ENCODE measurements at places on chromosomes 7 and 10. TPM values are rescaled to one million over a fixed set of nuclear protein-coding genes. Genes with fewer than 3 reads are reported as not detected.

DNA sequence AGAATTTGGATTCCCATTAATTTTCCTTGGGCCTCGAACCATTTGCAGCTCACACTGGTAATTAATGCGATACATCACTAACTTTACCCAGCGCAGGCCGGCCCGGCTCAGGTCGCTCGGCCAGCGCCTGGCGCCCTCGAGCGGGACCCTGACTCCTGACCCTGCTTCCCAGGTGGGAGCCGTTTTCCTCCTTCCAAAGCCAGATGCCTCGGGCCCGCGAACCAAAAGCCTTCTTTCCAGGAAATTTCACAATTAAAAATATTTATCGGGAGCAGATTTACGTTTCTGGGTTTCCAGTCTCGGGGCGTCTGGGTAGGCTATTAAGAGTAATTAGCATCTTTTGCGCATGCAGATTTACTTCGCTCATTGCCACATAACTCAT lies 12.2 kb downstream of the LBX1 start:
- DNase-seq: no peak

DNA sequence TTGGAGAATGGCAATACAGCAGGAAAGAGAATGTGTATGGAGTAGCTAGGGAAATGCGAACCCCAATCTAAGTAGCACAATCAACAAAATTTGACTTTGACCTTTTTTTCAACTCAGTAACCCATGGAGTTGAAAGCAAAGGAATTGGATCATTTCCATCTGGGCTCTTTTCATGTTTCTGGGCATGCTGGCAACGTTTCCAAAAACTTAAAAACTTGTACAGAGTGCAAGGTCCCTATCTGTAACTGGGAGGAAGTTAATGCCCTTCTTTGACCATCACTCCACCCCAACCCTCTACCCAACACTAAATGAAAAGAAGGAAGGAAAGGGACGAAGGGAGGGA lies 1.3 kb upstream of the HIBADH start:
- DNase-seq: no peak

The YWHAG gene
- total RNA-seq: 129 TPM

DNA sequence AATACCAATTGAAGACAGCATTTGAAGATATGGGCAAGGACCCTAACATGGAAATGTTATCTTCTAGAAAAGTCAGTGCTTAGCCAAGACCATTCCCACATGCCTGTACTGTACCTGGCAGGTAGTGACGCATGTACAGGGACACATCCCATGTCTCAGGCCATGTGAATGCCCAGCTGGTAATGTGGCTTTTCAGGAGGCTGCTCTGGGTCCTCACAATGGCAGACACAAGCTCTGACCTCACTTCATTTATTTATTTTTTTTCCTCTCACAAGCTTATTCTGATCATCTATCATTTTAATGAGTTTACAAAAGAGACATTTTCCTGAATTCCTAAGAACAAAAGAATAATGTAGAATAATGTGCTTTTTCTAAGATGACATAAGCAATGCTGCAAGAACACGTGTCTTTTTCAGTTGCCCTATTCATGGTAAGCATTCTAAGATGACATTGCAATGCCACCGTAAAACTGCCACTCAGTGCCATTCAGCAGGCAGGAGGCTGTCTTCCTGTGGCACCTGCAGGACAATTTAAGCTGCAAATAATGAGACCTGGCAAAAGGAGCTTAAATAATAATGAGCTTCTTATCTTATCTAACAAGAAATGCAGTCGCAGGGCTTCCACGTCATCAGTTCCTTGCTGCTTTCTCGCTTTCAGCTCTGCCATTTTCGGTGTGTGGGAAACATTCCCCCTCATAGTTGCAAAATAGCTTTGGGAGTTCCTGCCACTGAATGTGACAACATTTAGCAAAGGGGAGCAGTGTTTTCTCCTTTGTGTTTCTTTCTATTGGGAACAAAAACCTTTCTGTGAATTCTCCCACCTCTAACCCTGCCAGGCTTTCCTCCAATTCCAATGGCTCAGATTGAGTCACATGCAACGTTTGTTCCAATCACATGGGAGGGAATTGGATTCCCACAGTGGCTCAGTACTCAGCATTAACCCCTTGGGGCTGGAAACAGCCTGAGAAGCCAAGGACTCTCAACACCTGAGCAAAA lies 113.0 kb downstream of the SEC23IP start:
- DNase-seq: no peak

DNA sequence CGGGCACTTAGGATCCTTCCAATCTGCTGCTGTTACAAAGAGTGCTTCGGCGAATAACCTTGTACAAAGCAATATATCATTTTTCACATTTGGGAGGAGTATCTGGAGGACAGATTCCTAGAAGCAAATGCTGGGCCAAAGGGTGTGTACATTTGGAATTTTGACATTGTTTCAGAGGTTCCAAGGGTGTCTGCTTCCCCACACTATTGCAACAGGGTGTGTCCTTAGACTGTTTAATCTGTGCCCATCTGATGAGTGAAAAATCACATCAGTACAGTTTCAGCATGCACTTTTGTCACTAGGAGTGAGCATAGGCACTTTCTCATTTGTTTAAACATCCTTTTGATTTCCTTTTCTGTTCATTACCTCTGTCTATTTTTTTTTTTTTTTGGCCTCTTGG lies 8.6 kb upstream of the ELFN1 start:
- no peak for DNase-seq

The PANK1 gene
- 5.5 TPM for total RNA-seq

GRCh38 chr7:39892361-39892760 lies 57.7 kb upstream of the CDK13 start:
- DNase-seq: no peak

The AOC1 gene
- total RNA-seq: not detected

GRCh38 chr7:467393-467828 lies 52.2 kb downstream of the PDGFA start:
- no peak for DNase-seq

The LIPF gene
- total RNA-seq: not detected

The SPDYE2 gene
- total RNA-seq: not detected

- DNase-seq: no peak
These were observed 16.9 kb downstream of the CPA1 start for GRCh38 chr7:130397051-130397757.

- no peak for DNase-seq
These were observed 54.5 kb upstream of the AASS start for GRCh38 chr7:122198581-122198980.

- DNase-seq: no peak
These were observed 545.9 kb downstream of the REEP3 start for GRCh38 chr10:64067009-64067606.

Measured in thoracic aorta (tissue), 2 donors.